GM18507 (cell line): ENCODE measurements at places on chromosomes 16 and 17.

DNA sequence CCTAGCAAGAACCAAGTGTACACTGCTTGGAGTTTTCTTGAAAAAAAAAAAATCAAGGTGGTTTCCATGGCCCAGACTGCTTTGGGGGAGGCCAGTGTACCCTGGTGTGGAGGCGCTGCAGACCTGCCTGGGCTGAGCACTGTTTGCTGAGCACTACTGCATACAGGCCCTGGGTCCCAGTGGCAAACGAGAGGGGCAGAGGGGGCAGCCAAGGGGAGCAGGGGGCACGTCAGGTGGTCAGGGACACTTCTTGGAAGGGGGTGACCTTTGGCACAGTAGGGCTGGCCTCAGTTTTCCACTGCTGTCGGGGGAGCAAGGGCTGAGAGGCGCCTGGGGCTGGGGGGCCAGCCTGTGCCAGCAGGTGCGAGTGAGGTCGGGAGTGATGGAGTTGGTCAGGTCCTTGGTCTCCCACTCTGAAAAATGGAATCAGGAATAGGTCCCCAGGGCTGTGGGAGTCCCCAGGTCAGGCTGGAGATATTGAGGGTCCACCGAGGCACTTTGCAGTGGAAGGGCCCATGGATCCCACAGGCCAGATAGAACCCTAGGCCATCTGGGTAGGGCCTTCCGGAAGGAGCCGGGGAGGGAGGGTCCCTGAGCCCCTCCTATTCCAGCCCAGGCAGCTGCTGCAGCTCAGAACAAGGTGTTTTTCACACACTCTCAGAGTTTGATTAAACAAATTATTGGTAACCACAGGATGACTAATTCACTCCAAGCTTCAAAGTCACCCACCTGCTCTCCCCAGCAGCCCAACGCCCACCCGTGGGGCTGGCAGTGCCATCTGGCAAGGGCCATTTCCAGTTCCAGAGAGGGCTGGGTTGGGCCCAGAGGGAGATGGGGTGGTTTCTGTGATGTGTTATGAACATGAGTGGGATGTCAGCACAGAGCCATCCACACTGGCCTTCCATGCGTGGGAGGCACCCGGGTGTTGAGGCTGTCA lies 3.5 kb downstream of the ZFPM1 start:
- no peak for DNase-seq

GRCh38 chr16:84410361-84411138 lies 42.2 kb downstream of the ATP2C2 start:
- DNase-seq: no peak

DNA sequence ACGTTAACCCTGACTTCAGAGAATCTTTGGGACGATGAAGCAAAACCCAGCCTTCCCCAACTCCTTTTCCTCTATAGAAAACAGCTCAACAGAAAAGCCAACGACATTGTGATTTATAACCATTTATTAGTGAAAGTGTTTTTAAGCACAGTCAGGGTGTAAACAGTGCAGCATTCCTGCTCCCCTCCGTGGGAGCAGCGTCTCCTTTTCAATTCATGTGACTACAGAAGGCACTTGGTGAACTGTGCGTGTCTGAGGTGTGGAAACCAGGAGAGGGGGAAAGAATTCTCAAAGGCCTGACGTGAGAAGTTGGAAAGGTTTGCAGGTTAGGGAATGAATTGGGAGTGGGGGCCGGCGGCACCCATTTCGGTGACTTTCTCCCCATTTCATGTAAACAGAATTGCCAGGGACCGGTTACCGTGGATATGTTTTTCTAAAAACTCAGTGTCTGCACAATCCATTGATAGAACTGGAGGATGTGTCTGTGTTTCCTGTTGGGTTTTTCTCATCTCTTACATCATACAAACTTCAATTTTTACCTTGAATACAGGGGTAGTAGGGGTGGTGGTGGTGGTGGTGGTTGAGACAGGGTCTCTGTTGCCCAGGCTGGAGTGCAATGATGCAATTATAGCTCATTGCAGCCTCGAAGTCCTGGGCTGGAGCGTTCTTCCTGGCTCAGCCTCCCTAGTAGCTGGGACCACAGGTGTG lies 53.1 kb downstream of the NDE1 start:
- no peak for DNase-seq

GRCh38 chr17:8413328-8413727 lies 15.7 kb upstream of the RNF222 start:
- DNase-seq: no peak

GRCh38 chr17:38738007-38738662 lies 8.0 kb downstream of the CISD3 start:
- DNase-seq: peak; percentile 39

- DNase-seq: no peak
These were observed 234.6 kb upstream of the MON1B start for GRCh38 chr16:76956394-76956793.

- no peak for DNase-seq
These were observed 4.2 kb upstream of the GAA start for GRCh38 chr17:80097127-80097621.

DNA sequence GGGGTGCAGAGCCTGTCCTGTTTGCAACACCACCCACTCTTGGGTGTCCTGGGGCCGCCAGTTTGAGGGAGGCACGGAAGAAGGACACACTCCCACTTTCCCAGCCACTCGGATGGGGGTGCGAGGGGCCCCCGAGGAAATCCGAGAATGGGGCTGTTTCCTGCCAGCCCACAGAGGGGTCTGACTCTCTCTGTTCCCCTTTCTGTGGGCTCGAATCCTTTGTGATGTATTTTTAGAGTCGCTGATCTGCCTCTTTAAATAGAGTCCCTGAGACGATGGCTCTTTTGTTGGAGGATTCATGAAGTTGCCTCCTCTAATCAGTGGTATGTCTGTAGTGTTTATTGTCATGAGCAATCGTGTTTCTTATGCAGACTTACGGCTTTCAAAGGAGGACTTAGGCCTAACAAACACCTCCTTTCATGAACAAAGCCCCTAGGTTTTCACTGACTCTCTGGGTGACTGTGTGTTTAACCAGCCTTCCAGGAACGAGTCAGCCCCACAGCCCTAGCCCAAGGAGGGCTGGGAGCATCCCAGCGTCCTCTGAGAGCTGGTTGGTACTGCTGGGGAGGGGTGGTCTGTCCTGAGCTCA lies 29.1 kb downstream of the CIBAR2 start:
- DNase-seq: no peak

GRCh38 chr16:78098595-78099270 lies 721 bp upstream of the WWOX start:
- no peak for DNase-seq

GRCh38 chr17:83136156-83136555 lies 56.7 kb downstream of the METRNL start:
- DNase-seq: no peak

- no peak for DNase-seq
These were observed 21.6 kb downstream of the PRKCB start for GRCh38 chr16:23857256-23857880.

DNA sequence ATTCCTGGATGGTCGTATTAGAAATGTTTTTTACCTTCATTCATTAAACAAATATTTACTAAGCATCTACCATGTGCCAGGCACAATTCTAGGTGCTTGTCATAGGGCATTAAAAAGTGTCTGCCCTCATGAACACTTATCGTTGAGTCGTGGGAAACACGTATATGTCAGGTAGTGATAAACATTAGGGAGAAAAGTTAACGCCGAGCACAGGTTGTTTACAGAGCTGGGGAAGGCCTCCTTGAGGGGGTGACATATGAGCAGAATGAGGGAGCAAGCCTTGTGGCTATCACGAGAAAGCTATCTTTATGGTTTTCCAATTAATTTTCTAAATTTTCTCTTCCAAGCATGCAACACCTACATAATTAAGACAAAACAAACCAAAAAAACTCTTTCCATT lies 985 bp upstream of the ZNF213 start:
- DNase-seq: no peak

DNA sequence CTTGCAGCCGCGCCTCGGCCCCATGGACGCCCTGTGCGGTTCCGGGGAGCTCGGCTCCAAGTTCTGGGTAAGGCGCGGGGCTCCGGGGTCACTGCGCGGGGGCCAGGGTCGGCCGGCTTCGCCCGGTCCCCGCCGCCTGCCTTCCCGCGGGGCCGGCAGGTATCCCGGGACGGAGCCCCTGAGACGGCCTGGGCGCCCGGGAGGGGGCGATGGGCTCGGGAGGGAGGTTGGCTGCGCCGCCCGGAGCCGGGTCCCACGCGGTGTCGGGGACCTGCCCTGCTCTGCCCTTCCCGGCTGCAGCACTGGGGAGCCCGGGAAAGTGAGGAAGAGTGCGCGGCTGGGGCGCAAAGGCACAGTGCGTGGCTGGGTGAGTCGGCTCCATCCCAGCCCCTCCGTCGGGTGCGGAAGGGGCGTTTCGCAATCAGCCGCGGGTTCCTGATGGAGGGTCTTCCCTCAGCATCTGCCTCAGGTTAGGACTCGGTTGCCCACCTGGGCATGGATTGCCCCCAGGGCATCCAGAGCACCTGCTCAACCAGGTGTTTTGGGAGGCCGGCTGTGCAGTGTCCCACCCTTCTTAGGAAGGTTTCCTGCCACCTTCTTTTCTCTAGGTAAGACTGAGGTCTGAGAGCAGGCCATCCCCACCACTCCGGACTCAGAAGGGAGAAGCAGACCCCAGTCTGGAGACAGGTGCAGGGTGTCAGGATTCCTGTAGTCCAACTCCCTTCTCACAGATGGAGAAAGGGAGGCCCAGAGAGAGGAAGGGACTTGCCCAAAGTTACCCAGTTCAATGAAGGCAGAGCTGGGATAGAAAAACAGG lies 442 bp downstream of the ABCC3 start:
- DNase-seq: no peak

GRCh38 chr16:66934138-66934838 lies at the start of gene CIAO2B:
Gene CIAO2B, minus strand, starts transcription at chr16:66934402. Its CDS starts 38 bp downstream, at chr16:66934364.
- peak; percentile 91 for DNase-seq

DNA sequence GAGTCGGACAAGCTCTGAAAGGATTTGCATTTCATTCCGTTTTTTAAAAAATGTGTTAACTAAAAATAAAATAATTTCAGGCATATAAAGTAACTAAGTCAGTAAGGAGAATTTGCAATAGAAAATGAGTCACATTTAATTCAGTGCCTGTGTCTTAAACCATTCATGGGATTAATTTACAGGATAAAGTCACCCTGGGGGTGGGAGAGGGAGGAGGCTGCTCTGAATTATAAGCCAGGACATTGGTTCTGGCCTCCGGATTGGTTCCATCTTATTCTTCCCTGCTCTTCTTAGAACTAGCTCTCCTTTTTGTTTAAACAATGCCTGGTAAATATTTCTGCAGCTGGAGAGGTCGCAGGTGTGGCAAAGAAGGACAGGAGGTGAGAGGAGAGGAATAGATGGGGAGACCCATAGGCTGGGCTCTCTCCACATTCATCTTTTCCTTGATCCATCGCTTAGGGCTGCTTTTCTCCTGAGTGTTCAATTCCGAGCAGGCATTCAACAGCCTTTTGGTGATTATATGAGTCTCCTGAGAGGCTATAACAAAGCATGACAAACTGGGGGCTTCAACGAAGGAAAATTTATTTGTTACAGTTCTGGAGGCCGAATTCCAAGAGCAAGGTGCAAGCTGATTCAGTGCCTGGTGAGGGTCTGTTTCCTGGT lies 319.2 kb downstream of the PHKB start:
- no peak for DNase-seq

DNA sequence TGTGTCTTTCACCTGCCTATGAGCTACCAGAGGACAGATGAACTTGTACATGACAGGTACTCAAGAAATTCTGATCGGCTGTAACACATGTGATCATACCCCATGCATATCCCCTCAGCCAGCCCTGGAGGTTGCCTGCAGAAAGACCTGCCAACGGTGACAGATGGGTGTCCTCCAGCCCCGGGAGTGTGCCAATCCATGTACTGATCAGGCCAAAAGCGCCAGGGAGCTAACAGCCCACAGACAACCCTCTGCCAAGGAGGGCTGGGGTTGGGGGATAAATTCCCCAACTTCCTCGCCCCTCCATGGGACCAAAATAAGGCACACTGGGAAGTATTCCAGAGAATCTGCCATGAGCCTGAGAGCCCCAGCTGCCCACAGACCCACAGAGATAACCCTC lies 189.4 kb downstream of the CCT6B start:
- no peak for DNase-seq

- no peak for DNase-seq
These were observed 26.0 kb downstream of the KCNJ16 start for GRCh38 chr17:70100983-70101382.
